Mononuclear cell (primary cell): ENCODE measurements at places on chromosomes 2 and 18. TPM values are rescaled to one million over a fixed set of nuclear protein-coding genes. Genes with fewer than 3 reads are reported as not detected.

FBXO41 gene
- total RNA-seq = 4.2 TPM

STAT1 gene
- 89.9 TPM for total RNA-seq

GBX2 gene
- not detected for total RNA-seq

TRIB2 gene
- total RNA-seq = 74.6 TPM

ADAM23 gene
- total RNA-seq = 0.94 TPM

BCS1L gene
- total RNA-seq = 3.4 TPM

CNDP1 gene
- not detected for total RNA-seq

IL36G gene
- total RNA-seq = not detected

RRM2 gene
- 5.5 TPM for total RNA-seq

FEZ2 gene
- total RNA-seq = 11.9 TPM

REEP1 gene
- 0.63 TPM for total RNA-seq

ARHGAP28 gene
- not detected for total RNA-seq

FTCDNL1 gene
- total RNA-seq = 1.7 TPM

CNRIP1 gene
- total RNA-seq = not detected

LOXHD1 gene
- total RNA-seq = 0.63 TPM

MBP gene
- 80.7 TPM for total RNA-seq

MOGAT1 gene
- not detected for total RNA-seq

RFTN2 gene
- total RNA-seq = under 0.01 TPM

DNAJC5G gene
- not detected for total RNA-seq

BARD1 gene
- 24.1 TPM for total RNA-seq

CRYGC gene
- not detected for total RNA-seq

ACADL gene
- total RNA-seq = not detected

GALNT13 gene
- total RNA-seq = 0.21 TPM

KIF3C gene
- total RNA-seq = 1.7 TPM

KATNAL2 gene
- 0.42 TPM for total RNA-seq

CD8B gene
- total RNA-seq = 41.9 TPM

OXER1 gene
- total RNA-seq = 0.63 TPM

BMP10 gene
- not detected for total RNA-seq

FBXO11 gene
- 121 TPM for total RNA-seq

DLX1 gene
- not detected for total RNA-seq

AP1S3 gene
- total RNA-seq = 5.4 TPM

POTEI gene
- total RNA-seq = under 0.01 TPM

C2orf78 gene
- not detected for total RNA-seq

RIT2 gene
- total RNA-seq = not detected

PLCD4 gene
- 0.21 TPM for total RNA-seq

FHL2 gene
- total RNA-seq = 2.2 TPM

FAM237A gene
- not detected for total RNA-seq

SCYGR4 gene
- total RNA-seq = not detected

RBBP8 gene
- total RNA-seq = 19.3 TPM

AQP4 gene
- total RNA-seq = not detected

DNAH6 gene
- 0.31 TPM for total RNA-seq

KCNG3 gene
- 0.31 TPM for total RNA-seq

MC2R gene
- total RNA-seq = under 0.01 TPM

CCDC121 gene
- 0.84 TPM for total RNA-seq

BBS5 gene
- total RNA-seq = 0.21 TPM

UGT1A3 gene
- total RNA-seq = not detected

POLR1A gene
- 6.1 TPM for total RNA-seq

ATF2 gene
- total RNA-seq = 96.2 TPM

IL37 gene
- not detected for total RNA-seq

LHCGR gene
- total RNA-seq = not detected

IGFBP2 gene
- total RNA-seq = 0.52 TPM

SNORC gene
- under 0.01 TPM for total RNA-seq

C2orf66 gene
- not detected for total RNA-seq

EDAR gene
- 2.5 TPM for total RNA-seq

LOXL3 gene
- 3.9 TPM for total RNA-seq
